ENCODE measurements at places on chromosomes 6 and 20.

- peak; percentile 12 for DNase-seq
Observed at GRCh38 chr6:119881416-119881815, 531.9 kb upstream of the MAN1A1 start.

GRCh38 chr20:6636209-6637159, 131.0 kb upstream of the BMP2 start:
- DNase-seq = peak; percentile 58

DNA sequence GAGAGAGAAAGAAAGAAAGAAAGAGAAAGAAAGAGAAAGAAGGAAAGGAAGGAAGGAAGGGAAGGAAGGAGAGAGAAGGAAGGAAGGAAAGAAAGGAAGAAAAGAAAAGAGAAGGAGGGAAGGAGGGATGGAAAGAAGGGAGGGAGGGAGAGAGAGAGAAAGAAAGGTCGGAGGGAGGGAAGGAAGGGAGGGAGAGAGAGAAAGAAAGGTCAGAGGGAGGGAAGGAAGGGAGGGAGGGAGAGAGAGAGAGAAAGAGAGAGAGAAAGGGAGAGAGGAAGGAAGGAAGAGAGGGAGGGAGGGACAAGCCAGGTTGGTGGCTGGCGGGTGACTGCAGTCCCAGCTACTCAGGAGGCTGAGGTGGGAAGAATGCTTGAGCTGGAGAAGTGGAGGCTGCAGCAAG, 27.3 kb upstream of the ZNF184 start:
- DNase-seq = no peak

- DNase-seq = no peak
Observed at GRCh38 chr6:124436803-124437202, 525.4 kb upstream of the RNF217 start.

- DNase-seq = no peak
Observed at GRCh38 chr6:167726043-167726621, 100.6 kb upstream of the AFDN start.

DNA sequence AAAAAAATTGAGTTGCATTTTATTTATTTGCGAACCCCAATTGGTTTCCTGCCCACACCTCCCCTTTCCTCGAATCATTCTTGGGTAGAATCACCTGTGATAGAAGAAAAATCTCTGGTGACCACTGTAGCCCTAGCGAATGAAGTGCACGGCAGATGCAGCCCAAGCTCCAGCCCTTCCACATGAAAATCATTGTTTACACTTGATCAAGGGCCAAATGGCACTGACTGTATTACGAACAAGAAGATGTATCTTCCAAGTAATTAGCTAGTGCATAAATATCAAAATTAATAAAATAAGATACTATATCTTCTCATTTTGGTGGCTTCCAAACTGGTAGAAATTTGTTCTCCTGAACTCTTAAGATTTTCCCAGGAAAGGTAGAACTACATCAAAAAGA, 93.4 kb upstream of the ARID1B start:
- no peak for DNase-seq

GRCh38 chr20:2658414-2659354, 5.3 kb downstream of the IDH3B start:
- DNase-seq = no peak

DNA sequence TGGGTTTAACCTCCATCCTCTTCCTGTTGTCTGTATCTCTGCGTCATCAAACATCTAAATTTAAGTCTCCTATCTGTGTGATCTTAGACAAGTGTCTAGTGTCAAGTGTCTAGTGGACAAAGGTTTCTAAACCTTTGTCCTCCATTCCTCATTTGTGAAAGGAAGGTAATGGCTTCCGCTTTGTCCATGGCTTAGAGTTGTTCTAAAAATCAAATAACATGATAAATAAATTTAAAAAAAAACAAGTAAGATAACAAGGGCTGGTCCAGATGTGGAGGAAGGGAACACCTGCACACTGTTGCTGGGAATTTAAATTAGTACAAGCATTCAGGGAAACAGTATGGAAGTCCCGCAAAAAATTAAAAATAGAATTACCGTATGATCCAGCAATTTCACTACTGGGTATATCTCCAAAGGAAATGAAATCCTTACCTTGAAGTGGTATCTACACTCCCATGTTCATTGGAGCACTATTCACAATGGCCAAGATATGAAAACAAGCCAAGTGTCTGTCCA, 17.6 kb upstream of the SERPINB1 start:
- DNase-seq = no peak

GRCh38 chr20:5045906-5046305, 44.6 kb upstream of the SLC23A2 start:
- DNase-seq = no peak

DNA sequence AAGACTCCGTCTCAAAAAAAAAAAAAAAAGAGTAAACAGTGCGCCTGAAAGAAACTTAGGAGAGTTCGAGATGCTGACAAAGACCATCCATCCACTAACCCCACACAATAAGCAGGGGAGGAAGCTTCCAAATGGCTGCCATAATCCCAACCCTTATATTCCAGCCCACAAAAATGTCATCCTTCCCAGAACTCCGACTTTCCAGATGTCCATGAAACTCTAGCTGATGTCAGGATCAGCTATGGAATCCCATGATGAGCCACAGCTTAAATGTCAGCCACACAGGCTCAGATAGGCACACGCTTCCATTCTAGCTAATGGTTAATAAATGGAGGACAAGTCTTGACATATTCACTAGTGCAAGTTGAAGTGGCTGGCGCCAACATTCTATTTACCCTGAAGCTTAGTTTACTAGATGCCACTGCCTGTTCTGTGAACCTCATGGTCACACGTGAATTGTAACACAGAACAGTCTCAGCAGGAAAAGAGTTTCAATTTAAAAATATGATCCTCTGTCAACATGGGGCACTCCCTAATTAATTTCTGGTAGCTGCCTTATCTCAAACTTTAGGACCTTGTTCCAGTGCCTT, 75.5 kb downstream of the FOXF2 start:
- DNase-seq = no peak

DNA sequence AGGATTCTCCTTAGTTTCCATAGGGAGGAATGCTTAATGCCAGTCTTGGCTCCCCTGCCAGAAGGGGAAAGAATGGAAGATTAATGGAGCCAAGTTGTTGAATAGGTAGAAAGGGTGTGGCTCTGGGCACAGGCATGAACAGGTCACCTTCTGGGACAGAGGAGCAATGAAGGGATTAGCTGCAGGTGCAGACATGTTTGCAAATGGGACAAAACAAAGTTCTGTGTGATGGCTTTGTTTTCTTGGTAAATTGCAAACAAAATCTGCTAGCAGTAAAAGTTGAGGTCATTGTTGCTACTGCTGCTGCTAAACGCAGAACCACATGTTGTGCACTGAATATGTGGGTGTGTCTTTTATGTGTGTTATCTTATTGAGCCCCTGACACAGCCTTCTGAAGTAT, 93.3 kb downstream of the PERP start:
- no peak for DNase-seq

DNA sequence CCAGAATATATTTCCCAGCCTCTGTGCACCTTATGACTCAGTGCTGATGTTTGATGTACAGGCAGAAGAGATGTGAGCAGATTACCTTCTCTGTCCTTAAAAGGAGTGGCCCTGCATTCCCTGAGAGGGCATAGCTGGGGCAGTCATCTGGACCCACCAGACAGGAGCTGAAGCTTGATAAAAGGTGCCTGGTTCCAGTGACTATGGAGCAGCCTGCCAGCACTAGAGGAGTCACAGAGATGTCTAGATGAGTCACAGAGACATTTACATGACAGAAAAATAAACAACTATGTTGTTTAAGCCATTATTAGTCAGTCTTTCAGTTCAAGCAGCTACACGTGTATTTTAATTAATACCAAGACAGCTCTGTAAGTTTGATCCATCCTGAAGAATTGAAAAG, 237.1 kb upstream of the MOCS1 start:
- DNase-seq = no peak

- DNase-seq = peak; percentile 39
Observed at GRCh38 chr6:112502351-112503090, 155.4 kb downstream of the RFPL4B start.

DNA sequence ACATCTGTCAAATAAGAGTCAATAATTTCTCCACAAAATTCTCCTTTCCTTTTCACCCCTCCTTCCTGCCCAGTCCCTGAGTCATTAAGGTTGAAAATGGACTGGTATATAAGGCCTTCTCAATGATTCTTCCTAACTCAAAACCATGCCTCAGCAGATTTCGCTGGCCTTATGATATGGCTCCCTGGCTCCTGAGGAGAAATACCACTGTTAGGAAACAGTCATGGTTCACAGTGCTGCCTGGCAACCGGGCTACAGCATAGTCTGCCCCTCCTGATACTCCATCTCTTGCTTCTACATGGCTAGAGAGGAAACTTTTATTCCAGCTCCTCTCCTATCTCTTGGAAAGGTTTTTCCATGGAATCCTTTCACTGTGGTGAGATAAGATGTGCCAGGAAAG, 4.7 kb downstream of the UBE2J1 start:
- DNase-seq = no peak

DNA sequence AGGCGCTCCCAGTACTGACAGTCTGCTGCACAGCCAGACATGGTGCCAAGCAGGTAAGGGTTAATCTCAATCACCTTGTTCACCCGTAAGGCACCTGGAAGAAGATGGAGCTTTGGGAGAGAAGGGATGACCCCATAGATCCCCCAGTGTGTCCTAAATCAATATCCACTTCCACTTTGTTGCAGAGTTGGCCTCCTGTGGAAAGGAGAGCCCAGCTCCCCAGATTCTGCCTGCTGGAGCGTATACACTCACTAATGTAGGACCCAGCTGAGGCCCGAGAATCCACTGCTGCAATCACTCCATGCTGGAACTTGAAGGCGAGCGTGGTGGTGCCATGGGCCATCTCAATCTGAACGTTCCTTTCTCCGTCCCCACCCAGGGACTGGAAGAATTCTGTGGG, 1.2 kb downstream of the PSMB8 start:
- no peak for DNase-seq

GRCh38 chr6:73395875-73396274, 1.2 kb downstream of the DDX43 start:
- no peak for DNase-seq

DNA sequence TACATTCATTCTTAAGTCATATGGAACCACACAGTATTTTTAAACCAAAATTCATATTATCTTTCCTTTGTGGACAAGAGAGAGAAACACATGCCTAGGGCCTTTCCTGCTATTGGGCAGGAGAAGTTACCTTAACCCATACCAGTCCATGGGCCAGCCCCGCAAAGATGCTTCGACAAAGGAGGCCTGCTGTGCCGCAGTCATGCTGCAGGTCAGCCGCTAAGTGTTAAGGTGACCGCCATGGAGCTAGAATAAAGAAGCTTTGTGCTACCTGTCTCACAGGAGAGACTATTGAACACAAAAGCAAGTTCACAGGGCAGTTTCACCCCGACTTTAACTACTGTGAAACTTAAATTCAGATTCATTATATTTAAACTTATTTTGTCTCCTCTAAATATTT, 62.3 kb upstream of the TMEM181 start:
- DNase-seq = no peak

GRCh38 chr6:148349466-148349865, 6.8 kb downstream of the SASH1 start:
- no peak for DNase-seq

DNA sequence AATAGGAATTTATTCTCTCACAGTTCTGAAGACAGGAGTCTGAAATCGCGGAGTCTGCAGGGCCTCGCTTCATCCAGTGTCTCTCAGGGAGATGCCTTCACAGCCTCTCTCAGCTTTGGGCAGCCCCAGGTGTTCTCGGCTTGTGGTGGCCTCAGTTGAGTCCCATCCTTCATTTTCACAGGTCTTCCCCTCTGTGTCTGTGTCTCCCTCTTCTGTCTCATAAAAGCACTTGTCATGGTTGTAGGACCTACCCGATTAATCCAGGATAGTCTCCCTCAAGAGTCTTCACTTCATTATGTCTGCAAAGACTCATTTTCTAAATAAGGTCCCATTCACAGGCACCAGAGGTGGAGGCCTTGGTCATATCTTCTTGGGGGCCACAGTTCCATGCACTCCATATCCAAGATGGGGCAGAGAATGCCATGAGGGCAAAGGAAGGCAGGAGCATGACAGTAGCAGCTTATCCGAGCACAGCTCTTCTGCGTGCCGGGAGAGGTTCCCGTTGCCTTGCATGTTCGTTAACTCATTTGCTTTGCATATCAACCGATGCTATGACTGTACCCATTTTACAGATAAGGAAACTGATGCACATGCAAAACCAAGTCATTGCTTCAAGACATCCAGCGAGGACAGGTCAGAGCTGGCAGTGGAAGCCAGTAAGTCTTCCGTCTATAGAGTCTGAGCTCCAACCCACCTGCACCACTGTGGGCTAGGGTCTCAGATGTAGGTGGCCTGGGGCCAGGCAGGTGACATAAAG, 363.8 kb upstream of the SULF2 start:
- DNase-seq = no peak

GRCh38 chr6:654136-654535, 2.8 kb downstream of the HUS1B start:
- peak; percentile 41 for DNase-seq

- peak; percentile 61 for DNase-seq
Observed at GRCh38 chr6:158149641-158150040, 18.4 kb downstream of the SERAC1 start.

DNA sequence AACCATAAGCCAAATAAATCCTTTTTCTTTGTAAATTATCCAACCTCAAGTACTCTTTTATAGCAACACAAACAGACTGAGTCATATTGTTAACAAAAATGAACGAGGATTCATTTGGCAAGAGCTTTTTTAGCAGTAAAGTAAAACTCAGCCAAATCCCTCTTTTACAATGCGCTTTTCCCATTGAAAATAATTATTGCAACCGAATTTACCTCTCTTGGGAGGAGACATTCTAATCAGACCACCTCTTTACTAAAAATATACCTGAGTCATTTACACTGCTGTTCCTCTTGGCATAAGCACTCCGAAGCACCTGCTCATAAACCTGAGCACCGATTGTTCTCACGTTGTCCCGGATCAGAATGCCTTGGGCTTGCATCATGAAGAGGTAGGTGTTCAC, 57.4 kb downstream of the B4GALT5 start:
- DNase-seq = peak; percentile 26

- no peak for DNase-seq
Observed at GRCh38 chr6:155517294-155517693, 61.7 kb upstream of the NOX3 start.

- no peak for DNase-seq
Observed at GRCh38 chr6:14381829-14382677, 264.5 kb downstream of the CD83 start.

DNA sequence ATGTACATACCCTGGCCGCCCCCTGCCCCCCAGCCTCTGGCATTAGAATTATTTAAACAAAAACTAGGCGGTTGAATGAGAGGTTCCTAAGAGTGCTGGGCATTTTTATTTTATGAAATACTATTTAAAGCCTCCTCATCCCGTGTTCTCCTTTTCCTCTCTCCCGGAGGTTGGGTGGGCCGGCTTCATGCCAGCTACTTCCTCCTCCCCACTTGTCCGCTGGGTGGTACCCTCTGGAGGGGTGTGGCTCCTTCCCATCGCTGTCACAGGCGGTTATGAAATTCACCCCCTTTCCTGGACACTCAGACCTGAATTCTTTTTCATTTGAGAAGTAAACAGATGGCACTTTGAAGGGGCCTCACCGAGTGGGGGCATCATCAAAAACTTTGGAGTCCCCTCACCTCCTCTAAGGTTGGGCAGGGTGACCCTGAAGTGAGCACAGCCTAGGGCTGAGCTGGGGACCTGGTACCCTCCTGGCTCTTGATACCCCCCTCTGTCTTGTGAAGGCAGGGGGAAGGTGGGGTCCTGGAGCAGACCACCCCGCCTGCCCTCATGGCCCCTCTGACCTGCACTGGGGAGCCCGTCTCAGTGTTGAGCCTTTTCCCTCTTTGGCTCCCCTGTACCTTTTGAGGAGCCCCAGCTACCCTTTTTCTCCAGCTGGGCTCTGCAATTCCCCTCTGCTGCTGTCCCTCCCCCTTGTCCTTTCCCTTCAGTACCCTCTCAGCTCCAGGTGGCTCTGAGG, 7.6 kb downstream of the CDKN1A start:
- DNase-seq = no peak
